ENCODE measurements at places on chromosomes 12 and 14. TPM values are rescaled to one million over a fixed set of nuclear protein-coding genes. Genes with fewer than 3 reads are reported as not detected.
A peak's percentile ranks its signal among the peaks of the same experiment; 100 is the strongest.

Gene EFCAB11
- total RNA-seq, result 8.1 TPM

DNA sequence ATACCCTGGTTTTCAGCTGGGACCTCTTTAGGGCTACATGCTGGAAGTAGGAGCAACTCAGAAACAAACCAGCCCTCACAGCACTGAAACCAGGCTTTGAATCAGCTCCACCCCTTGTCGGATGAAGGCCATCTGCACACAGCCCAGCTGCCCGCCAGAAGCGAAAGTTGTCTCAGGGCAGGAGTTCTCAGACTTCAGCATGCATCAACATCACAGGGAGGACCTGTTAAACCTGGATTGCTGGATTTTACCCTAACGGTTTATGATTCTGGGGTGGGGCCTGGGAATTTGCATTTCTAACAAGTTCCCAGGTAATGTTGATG is 10.9 kb downstream of the SYNDIG1L start:
- no peak for DNase-seq

GRCh38 chr12:20063116-20063515 is 305.2 kb upstream of the PDE3A start:
- no peak for DNase-seq

DNA sequence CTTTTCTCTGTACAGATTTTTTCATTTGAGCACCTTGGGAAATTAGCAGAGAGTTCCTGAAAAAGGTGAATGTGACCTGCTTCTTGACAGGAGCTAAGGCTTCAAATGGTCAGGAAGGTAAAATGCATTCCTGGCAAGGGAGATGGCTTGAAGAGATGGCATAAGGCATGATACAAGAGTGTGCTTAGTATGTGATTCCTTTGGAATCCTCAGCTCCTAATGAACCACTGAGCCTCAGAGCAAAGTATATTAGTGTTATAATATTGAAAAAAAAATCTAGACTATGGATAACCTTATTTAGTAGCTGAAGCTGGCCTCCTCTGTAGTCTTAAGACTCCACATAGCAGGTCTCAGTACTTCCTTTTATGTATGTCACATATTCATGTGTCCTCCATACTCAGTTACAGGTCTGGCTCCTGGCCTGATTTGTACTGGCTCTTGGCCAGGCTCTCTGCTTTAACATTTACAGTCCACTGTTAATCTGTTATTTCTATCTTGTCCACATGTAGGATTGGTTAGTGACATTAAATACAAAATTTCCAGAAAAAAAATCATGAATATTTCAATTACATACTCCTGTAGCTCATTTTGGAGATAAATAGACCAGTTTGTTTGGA is 17.9 kb downstream of the TOGARAM1 start:
- DNase-seq, result peak; percentile 68

GRCh38 chr14:20578325-20578724 is 9.5 kb downstream of the RNASE11 start:
- no peak for DNase-seq

- no peak for DNase-seq
These were observed 19.4 kb downstream of the MAX start for GRCh38 chr14:65082930-65083329.

- no peak for DNase-seq
These were observed 6.3 kb downstream of the COPS7A start for GRCh38 chr12:6730169-6730568.

- DNase-seq, result no peak
These were observed 11.3 kb upstream of the RABGGTA start for GRCh38 chr14:24282736-24283135.

DNA sequence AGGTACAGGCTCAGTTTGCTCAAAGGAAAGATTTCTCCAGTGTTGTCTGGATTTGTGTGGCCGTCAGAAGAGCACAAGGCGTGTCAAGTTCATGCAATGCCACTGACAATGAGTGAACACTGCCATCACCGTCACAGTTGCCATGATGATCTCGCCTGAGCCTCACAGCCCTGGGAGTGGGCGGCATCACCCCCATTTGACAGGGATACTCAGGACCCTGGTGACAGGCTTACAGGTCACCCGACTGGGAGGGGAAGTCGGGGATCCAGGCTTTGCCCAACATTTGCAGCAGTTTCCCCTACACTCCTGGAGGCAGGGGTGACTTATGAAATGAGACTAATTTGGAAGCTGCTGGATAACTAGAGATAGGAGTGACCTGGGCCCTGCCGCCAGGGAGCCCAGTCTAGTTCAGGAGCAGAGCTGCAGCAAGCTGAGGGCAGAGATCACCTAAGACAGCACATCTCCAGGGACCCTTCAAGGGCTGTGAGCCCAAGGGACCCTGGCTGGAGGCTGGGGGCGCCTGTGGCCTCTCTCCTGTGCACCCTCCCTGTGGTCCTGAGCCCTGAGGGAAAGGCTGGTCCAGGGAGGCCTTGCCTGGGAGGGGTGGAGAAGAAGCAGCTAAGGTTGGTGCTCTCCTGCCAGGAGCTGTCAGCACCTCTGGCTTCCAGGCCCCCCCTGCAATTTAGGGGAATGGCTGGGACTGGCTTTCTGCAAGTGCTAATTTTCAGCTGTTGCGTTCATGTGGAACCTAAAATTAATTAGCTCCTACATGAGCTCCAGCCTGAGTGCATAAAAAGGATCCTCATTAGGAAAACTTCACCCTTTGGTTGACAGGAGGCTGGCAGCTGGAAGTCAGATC is 32.4 kb upstream of the BEGAIN start:
- DNase-seq, result no peak

Measured in adrenal gland (tissue), 19 donors.